ENCODE measurements at places on chromosomes 7 and 10.
A peak's percentile ranks its signal among the peaks of the same experiment; 100 is the strongest.

- DNase-seq: peak; percentile 77
- no peaks in the 10 kb centered on the region for H3K27me3 ChIP-seq
- peak overlapping the region; percentile 94 for H3K27ac ChIP-seq
- H3K36me3 ChIP-seq: no peaks in the 10 kb centered on the region
- peaks cover 38% of the 10 kb centered on the region for H3K4me1 ChIP-seq
Measured at GRCh38 chr7:91557789-91558404, 293.7 kb downstream of the FZD1 start.

DNA sequence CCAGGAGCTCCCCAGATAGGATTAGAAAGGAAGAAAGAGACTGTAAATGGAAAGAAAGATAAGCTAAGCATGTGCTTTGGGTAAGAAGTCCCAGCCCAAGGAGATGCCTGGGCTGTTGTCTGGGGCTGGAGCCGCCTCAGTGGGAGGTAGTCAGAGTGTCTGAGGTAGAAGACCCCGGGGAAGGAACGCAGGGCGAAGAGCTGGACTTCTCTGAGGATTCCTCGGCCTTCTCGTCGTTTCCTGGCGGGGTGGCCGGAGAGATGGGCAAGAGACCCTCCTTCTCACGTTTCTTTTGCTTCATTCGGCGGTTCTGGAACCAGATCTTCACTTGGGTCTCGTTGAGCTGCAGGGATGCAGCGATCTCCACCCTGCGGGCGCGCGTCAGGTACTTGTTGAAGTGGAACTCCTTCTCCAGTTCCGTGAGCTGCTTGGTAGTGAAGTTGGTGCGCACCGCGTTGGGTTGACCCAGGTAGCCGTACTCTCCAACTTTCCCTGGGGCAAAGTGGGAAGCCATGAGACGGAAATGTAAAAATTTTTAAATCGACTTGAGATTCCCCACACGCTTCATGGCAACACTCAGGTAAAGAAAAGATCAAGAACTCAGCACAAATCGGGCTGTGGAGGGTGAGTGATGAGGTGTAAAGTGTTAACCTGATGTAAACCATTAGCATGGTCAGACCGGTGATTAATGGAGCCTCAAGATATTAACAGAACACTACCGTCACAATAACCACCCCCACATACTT, 1.3 kb downstream of the HOXA1 start:
- H3K4me1 ChIP-seq: peaks cover 34% of the 10 kb centered on the region
- H3K27ac ChIP-seq: no peak overlapping the region
- peaks cover 13% of the 10 kb centered on the region for H3K36me3 ChIP-seq
- no peak overlapping the region for H3K4me3 ChIP-seq
- no peak for DNase-seq

DNA sequence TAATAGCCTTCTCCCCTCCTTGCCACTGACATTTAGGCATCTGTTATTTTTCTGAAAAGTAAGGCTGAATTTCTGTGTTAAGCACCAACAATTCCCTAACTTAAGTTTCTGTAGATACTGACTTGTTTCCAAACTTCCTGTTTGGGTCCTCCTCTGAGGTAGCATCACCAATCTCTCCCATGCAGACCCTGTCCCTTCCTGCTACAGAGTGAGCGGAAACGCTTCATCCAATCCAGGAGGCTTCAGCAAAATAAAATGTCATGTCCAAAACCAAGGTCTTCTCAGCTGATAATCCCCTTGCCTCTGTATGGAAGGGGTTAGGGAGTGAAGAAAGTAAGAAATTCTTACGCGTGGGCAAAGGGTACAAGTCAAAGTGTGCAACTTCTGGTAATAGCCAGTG, 29.9 kb downstream of the XPNPEP1 start:
- no peak for DNase-seq
- peaks cover 72% of the 10 kb centered on the region for H3K4me1 ChIP-seq
- H3K36me3 ChIP-seq: peaks cover 29% of the 10 kb centered on the region
- no peak overlapping the region for H3K27ac ChIP-seq
- H3K4me3 ChIP-seq: no peak overlapping the region

GRCh38 chr7:111763221-111763801, 201.0 kb upstream of the IMMP2L start:
- H3K4me3 ChIP-seq: no peak overlapping the region
- no peak overlapping the region for H3K27ac ChIP-seq
- DNase-seq: peak; percentile 54
- H3K4me1 ChIP-seq: no peaks in the 10 kb centered on the region
- no peaks in the 10 kb centered on the region for H3K36me3 ChIP-seq
- no peaks in the 10 kb centered on the region for H3K27me3 ChIP-seq

- H3K36me3 ChIP-seq: no peaks in the 10 kb centered on the region
- peaks cover 48% of the 10 kb centered on the region for H3K27me3 ChIP-seq
- H3K27ac ChIP-seq: no peak overlapping the region
- H3K4me1 ChIP-seq: peaks cover 40% of the 10 kb centered on the region
- DNase-seq: no peak
- no peak overlapping the region for H3K4me3 ChIP-seq
Measured at GRCh38 chr10:69969977-69970376, 82.7 kb upstream of the MACROH2A2 start.

GRCh38 chr10:110641256-110641655, 2.9 kb upstream of the RBM20 start:
- H3K36me3 ChIP-seq: no peaks in the 10 kb centered on the region
- DNase-seq: no peak
- peaks cover 27% of the 10 kb centered on the region for H3K4me1 ChIP-seq
- peaks cover 49% of the 10 kb centered on the region for H3K27me3 ChIP-seq

DNA sequence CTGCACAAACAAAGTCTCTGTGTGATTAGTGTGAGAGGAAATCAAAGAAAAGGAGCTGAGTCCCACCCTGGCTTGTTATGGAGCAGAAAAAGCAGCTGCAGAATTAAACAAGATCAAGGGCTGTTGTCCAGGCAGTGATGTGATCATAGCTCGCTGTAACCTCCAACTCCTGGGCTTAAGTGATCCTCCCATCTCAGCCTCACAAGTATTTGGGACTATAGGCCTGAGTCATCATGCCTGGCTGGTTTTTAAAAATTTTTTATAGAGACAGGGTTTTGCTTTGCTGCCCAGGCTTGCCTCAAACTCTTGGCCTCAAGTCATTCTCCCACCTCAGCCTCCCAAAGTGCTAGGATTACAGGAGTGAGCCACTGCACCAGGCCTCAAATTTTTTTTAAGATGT, 88.9 kb downstream of the IPMK start:
- no peak overlapping the region for H3K4me3 ChIP-seq
- no peak for DNase-seq
- H3K36me3 ChIP-seq: no peaks in the 10 kb centered on the region
- peaks cover 8% of the 10 kb centered on the region for H3K27me3 ChIP-seq

DNA sequence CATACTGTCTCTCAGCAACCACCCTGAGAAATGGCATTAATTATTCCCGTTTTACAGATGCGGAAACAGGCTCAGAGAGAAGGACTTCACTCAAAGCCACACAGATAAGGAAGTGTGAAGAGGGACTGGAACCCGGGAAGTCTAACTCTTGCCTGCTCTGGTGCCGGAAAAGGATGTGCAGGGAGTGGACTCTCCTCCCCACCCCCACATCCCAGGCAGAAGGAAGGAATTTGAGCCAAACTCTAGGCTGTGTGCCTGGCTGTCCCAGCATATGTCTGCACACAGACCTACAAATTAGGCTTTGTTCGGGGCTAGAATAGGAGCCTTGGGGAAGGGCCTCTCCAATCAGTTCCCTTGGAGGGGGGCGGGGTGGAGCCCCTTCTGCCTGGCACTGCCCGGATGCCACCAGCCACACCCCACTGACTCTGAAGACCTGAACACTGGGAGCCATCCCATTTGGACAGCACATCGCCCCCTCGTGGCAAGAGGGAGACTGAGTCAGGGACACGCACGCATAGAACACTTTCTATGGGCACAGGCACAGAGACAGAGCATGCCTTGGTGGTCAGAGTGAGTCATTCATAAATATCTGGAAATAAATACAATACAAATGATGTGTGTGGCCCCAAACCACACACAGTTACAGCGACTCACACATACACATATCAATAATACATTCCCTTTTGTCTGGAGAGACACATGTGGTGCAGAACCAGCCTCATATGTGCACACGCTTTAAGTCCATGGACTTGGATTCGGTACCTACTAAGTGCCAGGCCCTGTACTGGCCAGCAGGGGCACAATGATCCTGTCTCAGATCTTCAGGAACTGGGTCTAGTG, 13.1 kb downstream of the LZTS2 start:
- peak overlapping the region; percentile 45 for H3K4me3 ChIP-seq
- peaks cover 7% of the 10 kb centered on the region for H3K27me3 ChIP-seq
- no peaks in the 10 kb centered on the region for H3K36me3 ChIP-seq
- DNase-seq: peak; percentile 94

GRCh38 chr7:106394526-106394925, 109.7 kb upstream of the NAMPT start:
- no peaks in the 10 kb centered on the region for H3K4me1 ChIP-seq
- no peak overlapping the region for H3K27ac ChIP-seq
- no peaks in the 10 kb centered on the region for H3K36me3 ChIP-seq
- H3K27me3 ChIP-seq: peaks cover 38% of the 10 kb centered on the region
- no peak for DNase-seq
- no peak overlapping the region for H3K4me3 ChIP-seq

DNA sequence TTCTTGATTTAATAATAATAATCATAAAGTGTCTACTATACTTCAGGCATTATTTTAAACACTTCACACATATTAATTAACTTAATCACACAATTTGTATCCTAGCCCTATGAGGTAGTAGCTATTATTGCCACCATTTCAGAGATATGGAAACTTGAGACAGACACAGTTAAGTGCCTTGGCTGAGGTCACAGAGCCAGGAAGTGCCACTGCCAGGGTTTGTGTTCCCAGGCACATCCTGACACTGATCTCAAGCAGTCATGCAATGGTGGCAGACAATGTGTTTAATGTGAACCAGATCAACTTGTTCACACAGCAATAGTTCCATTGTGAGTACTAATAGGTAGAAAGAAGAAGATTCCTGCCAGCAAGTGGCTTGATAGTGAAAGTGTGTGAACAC, 666.0 kb downstream of the SUGCT start:
- no peak for DNase-seq
- no peaks in the 10 kb centered on the region for H3K36me3 ChIP-seq
- H3K4me1 ChIP-seq: peaks cover 48% of the 10 kb centered on the region
- no peak overlapping the region for H3K4me3 ChIP-seq
- no peak overlapping the region for H3K27ac ChIP-seq

GRCh38 chr7:75806560-75807307, 6.9 kb downstream of the CCL24 start:
- H3K4me1 ChIP-seq: no peaks in the 10 kb centered on the region
- DNase-seq: no peak
- H3K27me3 ChIP-seq: peaks cover 22% of the 10 kb centered on the region
- peaks cover 14% of the 10 kb centered on the region for H3K36me3 ChIP-seq

DNA sequence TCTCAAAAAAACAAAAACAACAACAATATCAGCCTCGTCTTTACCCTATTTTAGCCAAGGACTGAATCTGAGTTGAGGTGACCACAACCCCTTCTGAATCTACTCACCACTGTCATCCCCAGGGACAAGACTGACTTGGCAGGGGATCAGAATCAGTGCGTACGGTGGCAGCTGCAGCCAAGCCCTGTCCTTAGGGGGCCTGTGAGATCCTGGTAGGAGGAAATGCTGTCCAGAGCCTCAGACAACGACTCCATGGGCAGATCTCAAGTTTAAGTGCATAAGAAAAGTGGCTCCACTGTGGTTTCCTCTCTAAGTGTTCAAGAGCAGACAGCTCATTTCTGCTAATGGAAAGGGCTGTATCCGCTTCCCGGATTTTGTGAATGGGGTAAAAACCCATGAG, 22.4 kb upstream of the CYTH3 start:
- no peak overlapping the region for H3K27ac ChIP-seq
- peaks cover 9% of the 10 kb centered on the region for H3K4me1 ChIP-seq
- peaks cover 2% of the 10 kb centered on the region for H3K27me3 ChIP-seq
- no peak overlapping the region for H3K4me3 ChIP-seq

GRCh38 chr10:122519873-122520272, 40.7 kb upstream of the DMBT1 start:
- no peak overlapping the region for H3K4me3 ChIP-seq

DNA sequence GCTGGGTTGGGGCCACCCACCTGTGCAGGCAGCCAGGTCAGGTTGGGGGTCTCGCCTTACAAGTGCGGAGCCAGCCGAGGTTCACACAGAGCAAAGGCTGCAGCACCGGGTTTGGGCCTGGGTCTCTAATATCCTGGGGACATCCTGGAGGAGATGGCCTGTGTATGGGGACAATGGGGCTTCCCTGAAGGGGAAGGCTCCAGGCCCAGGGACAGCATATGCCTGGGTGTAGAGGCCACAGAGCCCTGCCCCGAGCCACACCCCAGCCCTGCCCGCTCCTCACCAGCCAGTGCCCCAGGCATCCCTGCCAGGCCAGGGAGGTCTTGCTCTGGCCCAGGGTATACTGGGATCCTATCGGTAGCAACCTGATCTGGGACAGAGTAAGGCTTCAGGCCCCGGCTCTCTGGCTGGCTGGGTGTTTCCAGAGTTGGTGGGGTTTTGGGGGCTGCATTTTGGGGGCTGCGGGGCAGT, 9.1 kb downstream of the TTYH3 start:
- H3K27me3 ChIP-seq: no peaks in the 10 kb centered on the region
- peaks cover 43% of the 10 kb centered on the region for H3K4me1 ChIP-seq
- H3K36me3 ChIP-seq: peaks cover 5% of the 10 kb centered on the region
- DNase-seq: no peak
- H3K27ac ChIP-seq: peak overlapping the region; percentile 94

- no peaks in the 10 kb centered on the region for H3K4me1 ChIP-seq
- H3K27me3 ChIP-seq: no peaks in the 10 kb centered on the region
- no peak overlapping the region for H3K27ac ChIP-seq
- no peak overlapping the region for H3K4me3 ChIP-seq
- no peaks in the 10 kb centered on the region for H3K36me3 ChIP-seq
Measured at GRCh38 chr7:146902728-146903127, 786.1 kb downstream of the CNTNAP2 start.

- H3K4me3 ChIP-seq: peak overlapping the region; percentile 97
- peaks cover 2% of the 10 kb centered on the region for H3K27me3 ChIP-seq
- peak; percentile 53 for DNase-seq
- H3K27ac ChIP-seq: peak overlapping the region; percentile 88
Measured at GRCh38 chr7:84196084-84196503, 1.5 kb upstream of the SEMA3A start.
